ENCODE measurements at places on chromosomes 3 and 15.
A peak's percentile ranks its signal among the peaks of the same experiment; 100 is the strongest.

DNA sequence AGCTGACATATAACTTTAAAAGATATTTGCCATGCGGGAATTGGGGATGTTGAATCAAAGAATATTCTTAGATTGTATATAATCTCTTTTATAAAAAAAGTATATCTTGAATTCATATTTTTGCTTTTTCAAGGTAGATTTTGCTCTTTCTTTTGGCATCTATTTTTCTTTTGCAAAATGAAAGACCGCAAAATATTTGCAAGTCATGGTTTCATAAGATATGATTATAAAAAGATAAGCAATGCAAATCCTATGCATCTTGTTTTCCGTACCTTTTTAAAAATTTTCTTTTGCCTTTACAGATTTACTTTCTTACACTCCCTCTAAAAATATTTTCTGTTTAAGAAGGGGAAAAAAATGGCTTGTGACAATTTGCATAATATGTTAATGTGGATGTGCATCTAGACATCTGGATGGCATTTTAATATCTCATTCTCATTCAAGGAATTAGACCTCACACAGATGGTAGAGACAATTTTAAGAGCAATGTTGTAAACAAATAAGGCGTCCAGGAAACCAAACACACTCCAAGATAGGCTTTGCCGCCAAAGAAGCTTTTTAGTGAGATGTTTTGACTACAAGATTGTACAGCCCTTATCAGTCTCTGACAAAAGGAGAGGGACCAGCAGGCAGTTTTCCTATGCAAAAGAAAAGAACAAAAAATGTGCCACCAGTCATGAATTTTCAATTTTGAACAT is 371.1 kb downstream of the CHL1 start:
- DNase-seq, result no peak

- no peak for DNase-seq
These were observed 53.9 kb downstream of the COPS2 start for GRCh38 chr15:49101536-49101935.

DNA sequence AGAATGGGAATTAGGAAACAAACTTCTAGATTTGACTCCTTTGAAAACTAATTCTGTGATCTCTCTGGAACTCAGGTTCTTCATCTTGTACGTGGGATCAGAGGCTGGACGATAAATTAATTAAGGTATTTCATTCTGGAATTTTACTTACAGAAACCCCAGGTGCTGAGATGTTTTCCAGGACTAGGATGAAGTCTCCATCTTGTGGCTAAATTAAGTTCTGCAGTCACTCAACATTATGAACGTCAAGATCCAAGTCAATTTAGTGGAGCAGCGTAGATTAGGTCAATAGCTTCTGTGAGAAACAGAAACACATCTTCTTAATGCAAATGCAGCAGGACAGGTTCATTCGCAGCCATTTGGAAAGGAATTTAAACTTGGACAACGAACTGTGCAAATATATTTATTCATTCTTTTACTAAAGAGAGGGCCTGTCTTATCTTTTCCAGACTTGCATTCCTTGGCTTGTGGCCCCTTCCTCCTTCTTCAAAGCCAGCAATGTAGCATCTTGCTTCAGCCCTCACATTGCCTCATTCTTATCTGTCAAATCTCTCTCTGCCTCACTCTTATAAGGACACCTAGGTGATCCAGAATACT is 26.7 kb upstream of the TMC3 start:
- peak; percentile 66 for DNase-seq

DNA sequence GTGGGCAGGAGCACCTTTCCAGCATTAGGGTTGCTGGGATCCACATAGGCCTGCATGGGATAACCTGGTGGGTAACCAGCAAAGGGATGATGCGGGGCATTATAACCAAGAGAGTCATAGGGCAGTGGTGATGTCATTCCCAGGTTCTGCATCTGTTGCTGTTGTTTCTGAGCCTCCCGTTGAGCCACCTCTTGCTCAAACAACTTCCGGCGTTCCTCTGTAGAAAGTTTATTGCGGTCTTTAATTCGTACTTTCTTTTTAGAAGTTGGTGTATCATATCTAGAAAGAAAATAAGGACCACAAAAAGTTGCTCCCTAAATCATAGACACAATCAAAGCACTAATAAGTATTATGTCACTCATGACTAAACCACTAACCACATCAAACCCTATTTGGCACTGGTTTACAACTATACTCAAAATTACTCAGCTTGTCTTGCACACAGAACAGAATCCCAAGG is 77.8 kb downstream of the NBEAL2 start:
- no peak for DNase-seq

- DNase-seq, result no peak
These were observed 578.6 kb downstream of the RSL24D1 start for GRCh38 chr15:54618120-54618519.

DNA sequence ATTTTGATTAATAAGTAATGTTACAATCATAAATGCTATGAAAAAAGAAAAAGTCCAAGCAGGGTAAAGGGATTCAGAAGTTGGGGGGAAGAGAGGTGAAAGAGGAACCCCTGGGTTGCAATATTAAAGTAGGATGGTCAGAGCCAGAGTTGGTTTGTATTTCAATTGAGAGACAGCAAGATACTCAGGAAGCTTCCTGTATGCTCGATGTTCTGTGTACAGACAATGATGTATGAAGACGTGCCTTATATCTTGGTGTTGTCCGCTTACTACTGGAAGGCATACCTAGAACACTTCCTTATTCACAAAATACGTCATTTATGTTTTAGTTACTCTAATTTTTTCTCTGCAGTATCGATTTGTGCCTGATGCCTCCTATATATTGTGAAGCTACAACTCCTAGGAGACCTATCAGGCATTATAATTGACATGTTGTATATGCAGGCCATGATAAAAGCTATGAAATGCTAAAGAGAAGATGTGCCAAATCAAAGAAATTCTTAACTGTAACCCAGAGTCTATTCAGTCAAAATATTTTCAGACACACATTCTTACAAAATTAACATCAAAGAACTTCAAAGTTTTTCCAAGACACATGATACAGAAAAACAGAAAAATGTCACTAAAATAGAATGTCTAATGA is 87.5 kb downstream of the TBL1XR1 start:
- no peak for DNase-seq

Data from kidney (tissue), 22 donors.